Right ventricle myocardium superior (tissue), 1 donor: ENCODE measurements at places on chromosomes 16 and 17.
A peak's percentile ranks its signal among the peaks of the same experiment; 100 is the strongest.

DNA sequence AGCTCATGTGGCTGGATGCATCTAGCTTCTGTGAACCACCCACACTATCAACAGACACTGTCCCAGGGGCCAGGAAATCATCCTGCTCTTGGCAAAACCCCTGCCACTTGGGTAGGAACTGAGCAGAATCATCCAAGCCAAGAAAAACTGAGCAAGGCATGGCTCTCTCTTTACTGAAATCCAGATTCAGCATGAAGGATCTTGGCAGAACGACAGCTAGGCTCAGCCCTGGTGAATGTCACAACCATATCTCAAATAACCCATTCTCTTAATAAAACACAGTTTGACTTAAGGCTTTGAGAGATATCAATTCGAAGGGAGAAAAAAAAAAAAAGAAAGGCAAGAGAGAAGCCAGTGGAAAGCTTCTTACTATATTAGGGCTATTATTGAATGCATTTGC is 72.2 kb downstream of the MAF start:
- DNase-seq = no peak

DNA sequence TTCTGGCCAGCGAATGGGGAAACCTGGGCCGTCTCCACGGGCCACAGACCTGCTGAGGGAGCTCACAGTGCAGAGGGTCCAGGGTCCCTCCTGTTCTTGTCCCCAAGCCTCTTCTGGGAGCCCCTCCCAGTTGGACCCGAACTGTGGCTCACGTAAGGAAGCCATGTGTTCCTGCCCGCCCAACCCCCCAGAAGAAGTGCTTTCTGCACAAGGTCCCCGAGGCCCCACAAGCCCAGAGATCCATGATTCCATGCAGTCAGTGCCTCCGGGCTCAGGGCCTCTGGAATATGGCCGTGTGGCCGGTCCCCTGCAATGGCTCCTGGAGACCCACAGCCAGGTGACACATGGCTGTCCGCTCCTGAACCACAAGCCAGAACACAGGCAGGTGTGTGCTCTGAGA is 272.4 kb downstream of the C16orf95 start:
- no peak for DNase-seq

DNA sequence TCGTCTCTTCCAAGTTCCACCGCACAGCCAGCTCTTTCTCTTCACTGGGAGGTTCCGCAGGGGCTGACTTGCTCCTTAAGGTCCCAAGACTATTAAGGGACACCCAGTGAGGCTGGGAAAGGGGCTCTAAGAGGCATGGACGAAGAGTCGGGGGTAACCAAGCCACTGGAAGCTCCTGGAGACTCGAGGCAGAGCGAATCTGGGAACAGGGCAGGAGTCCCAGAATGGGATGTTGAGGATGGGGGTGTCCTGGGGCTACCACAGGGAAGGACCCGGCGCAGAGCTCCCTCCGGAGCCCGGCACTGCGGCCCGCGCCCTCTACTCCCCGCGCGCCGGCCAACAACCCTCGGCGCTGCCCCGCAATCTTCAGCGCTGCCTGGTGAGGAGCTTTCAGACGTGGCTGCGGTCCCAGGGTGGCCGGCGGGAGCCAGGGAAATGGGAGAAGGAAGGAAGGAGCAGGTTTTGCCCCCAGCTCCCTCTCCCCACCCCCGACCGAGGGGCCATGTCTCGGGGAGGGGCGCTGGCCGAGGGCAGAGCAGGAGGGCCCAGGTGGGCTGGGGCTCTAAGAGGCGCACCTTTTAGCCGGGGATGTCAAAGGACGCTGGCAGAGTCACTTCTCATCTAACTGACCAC is 581 bp downstream of the CHST5 start:
- DNase-seq = no peak

DNA sequence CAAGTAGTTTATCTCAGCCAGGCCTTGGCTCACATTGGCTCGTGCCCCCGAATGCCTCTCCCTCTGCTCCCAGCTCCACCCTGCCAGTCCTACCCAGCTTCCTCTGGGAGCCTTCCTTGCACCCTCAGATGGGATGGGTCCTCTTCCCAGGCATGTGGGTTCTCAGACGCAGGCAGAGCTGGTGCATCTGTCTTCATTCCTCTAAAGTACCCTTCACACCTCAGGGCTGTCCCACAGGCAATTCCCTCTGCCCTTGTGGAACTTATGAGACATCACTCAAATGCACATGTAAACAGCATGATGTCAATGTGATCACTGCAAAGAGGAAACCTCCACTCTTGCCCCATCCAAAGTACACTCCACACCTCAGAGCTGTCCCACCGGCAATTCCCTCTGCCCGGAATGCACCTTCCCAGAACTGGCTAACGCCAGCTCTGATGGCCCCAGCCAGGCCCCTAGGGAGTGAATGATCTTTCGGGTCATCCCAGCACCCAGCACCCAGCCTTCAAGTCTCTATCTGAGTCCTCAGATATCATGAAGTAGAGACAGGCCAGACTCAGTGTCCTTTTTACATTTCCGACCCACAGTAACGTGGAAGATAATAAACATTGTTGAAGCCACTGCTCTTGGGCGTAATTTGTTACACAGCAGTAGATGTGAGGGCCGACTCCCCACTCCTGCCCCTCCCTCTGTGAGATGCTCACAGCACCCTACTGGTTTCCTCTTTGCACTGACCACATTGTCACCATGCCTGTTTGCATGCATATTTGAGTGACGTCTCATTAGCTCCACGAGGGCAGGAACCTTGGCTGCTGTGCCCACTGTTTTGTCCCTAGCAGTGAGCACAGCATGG is 85.4 kb downstream of the N4BP1 start:
- DNase-seq = no peak

DNA sequence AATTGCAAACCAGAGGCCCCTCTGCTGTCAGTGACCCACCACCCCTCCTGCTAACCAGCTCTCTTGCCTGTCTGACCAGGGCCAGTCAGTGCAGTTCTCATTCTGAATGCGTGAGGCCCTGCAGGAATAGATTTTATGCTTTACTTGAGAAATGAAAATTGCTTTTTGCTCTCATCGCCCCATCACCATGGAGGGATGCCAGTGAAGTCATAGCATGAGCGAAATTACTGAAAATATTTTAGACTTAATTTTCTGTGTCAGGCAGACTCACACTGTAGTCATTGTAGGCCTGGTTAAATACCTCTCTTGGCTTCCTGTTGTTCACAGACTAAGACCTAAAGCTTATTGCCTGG is 490.5 kb upstream of the CDH5 start:
- no peak for DNase-seq

GRCh38 chr17:50175035-50175807 is 9.4 kb downstream of the SGCA start:
- peak; percentile 41 for DNase-seq

GRCh38 chr16:85825326-85825725 is 25.8 kb downstream of the COX4I1 start:
- no peak for DNase-seq

DNA sequence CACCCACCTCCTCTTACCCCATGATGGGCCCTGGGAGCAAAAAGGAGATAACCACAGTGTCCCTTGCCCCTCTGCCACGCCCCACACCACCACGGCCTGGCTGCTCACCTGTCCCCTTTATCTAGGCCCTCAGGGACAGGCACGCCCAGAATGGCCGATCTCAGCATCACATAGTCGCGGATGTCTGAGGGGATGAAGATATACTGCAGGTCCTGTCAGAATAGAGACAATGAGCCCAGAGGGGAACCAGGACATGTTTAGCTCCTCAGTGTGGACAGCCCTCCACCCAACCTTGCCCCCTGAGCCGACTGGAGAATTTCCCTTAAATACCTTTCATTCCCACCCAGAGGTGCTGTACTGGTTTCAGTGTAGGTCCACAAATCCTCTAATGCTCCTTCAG is 15.2 kb downstream of the ST6GALNAC2 start:
- no peak for DNase-seq

- DNase-seq = no peak
Observed at GRCh38 chr17:17108451-17109049, 66.3 kb downstream of the MPRIP start.

DNA sequence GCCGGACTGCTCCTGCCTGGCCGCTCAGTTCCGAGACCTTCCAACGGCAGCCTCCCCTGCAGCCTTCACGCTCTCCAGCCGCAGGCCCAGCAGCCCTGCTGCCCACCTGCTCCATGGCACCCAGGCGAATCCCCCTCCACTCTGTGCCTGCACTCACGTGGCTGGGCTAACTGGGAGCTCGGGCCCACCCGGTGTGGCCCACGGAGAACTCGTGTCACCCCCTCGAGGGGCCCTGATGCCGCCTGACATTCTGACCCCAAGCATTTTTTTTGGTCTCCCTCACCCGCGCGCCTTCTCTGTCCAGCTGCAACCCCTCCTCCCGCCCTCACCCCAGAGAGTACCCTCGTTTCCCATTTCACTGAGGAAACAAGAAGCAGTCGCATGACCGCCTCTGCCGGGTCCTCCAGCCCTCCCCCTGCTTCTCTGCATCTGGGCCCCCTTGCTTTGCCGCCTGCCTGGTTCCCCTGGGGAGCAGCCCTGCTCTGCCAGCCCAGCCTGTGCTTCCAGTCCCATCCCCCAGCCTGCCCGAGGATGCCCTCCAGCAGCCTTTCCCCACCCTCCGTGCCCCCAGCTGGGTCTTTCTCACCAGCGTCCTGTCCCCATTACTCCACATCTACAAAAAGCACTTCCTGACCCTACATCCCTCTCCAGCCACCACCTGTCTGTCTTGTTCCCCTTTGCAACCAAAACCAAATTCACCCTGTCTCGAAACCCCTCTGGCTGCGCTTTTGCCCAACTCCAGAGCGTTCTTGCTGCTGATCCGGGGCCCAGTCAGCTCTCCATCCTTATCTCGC is 146.4 kb upstream of the CHMP6 start:
- DNase-seq = no peak

- DNase-seq = peak; percentile 30
Observed at GRCh38 chr17:968812-969730, 10.5 kb downstream of the NXN start.

DNA sequence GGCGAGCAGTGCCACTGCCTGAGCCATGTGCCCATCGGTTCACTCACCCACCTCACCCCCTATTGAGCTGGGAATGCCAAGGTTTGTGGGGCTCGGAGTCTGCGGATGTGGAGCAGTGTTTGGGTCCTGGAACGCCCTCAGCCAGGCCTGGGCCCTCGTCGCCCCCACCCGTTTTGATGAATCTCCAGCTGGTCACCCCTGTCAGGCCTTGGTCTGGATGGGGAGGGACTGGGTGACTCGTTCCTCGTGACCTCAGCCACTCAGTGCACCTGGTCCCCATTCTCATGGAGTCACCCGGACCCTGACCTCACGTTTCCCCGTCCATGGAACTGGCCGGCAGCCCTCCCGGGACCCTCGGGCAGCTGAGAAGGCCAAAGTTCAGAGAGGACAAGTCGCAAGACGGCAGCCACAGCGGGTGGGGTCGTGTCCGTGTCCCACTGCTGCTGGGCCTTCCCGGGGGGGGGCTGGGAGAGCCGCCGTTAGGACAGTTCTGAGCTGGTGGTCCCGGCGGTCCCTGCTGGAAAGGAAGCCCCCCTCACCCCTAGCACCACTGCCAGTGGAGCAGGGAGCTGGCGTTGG is 23.2 kb downstream of the GSE1 start:
- no peak for DNase-seq

- no peak for DNase-seq
Observed at GRCh38 chr17:38958326-38958725, 8.9 kb downstream of the FBXO47 start.

GRCh38 chr16:47374629-47375028 is 86.2 kb downstream of the ITFG1 start:
- DNase-seq = no peak

GRCh38 chr16:87996962-87997880 is 46.0 kb downstream of the BANP start:
- no peak for DNase-seq
